ENCODE measurements at places on chromosomes 5 and 9. TPM values are rescaled to one million over a fixed set of nuclear protein-coding genes. Genes with fewer than 3 reads are reported as not detected.

The NKD2 gene
- 12.5 TPM for total RNA-seq

The IFNA17 gene
- not detected for total RNA-seq

The CDC25C gene
- 13.5 TPM for total RNA-seq

The SELENOP gene
- 0.61 TPM for total RNA-seq

The ADGRD2 gene
- not detected for total RNA-seq

The PDZD2 gene
- total RNA-seq = 0.19 TPM

The SPRY4 gene
- total RNA-seq = 7.1 TPM

The SLC25A51 gene
- total RNA-seq = 21.0 TPM

The PCA3 gene
- total RNA-seq = not detected

The SLC6A3 gene
- 0.37 TPM for total RNA-seq

The ACTBL2 gene
- total RNA-seq = not detected

The PRDM9 gene
- not detected for total RNA-seq

The ISL1 gene
- not detected for total RNA-seq

The TMEM171 gene
- 6.4 TPM for total RNA-seq

The RFESD gene
- 2.5 TPM for total RNA-seq

The LRRC19 gene
- total RNA-seq = not detected

The GPR151 gene
- total RNA-seq = not detected

The DNAH5 gene
- total RNA-seq = 2.3 TPM

The BAAT gene
- 0.57 TPM for total RNA-seq

The ARL14EPL gene
- total RNA-seq = not detected

The OR2K2 gene
- not detected for total RNA-seq

The ZNF462 gene
- 3.6 TPM for total RNA-seq

The TSSK1B gene
- not detected for total RNA-seq

The MZB1 gene
- not detected for total RNA-seq

The DPYSL3 gene
- total RNA-seq = 16.2 TPM

The RNF224 gene
- total RNA-seq = 0.36 TPM

The SPATA31C1 gene
- total RNA-seq = not detected

The GDA gene
- total RNA-seq = 1.5 TPM

The IL3 gene
- total RNA-seq = not detected

The LHX2 gene
- 5.0 TPM for total RNA-seq

The PCDHGA10 gene
- total RNA-seq = not detected

The PSD2 gene
- total RNA-seq = 0.09 TPM

The TEK gene
- 0.06 TPM for total RNA-seq

The GRAMD2B gene
- 0.69 TPM for total RNA-seq

The STPG3 gene
- not detected for total RNA-seq

The CCL21 gene
- total RNA-seq = not detected

The HRCT1 gene
- not detected for total RNA-seq

The FOXD4 gene
- total RNA-seq = 0.34 TPM

The RNF183 gene
- not detected for total RNA-seq

The NR4A3 gene
- total RNA-seq = 1.5 TPM

The MLANA gene
- total RNA-seq = not detected

The TAS2R1 gene
- not detected for total RNA-seq
